ENCODE measurements at places on chromosomes 4 and X. TPM values are rescaled to one million over a fixed set of nuclear protein-coding genes. Genes with fewer than 3 reads are reported as not detected.

The RAB39B gene
- total RNA-seq, result 0.24 TPM

The SRPX gene
- total RNA-seq, result 62.7 TPM

- no peak for DNase-seq
Observed at GRCh38 chr4:22072240-22072639, 123.7 kb upstream of the KCNIP4 start.

GRCh38 chr4:19557161-19557560 lies 694.5 kb upstream of the SLIT2 start:
- DNase-seq, result no peak

DNA sequence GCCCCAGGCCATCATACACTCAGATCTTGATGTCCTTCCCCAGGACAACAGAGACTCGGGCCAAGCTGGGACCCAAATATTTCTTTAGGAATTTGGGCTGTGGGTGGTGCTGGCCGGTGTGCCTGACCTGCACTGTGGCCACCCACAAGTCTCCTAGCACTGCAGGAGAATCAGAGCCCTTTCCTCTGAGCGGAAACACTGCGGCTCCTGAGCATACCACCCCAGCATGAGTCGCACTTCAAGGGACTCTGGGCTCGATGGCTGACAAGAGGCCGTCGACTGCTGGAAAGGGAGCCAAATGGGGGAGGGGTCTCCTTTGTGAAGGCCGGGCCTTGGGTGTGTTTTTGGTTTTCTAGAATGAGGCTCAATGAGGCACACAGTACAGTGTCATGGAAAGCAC lies 13.0 kb upstream of the IRAK1 start:
- no peak for DNase-seq
